ENCODE measurements at places on chromosomes 7 and 10.

GRCh38 chr7:148709014-148709413, 10.3 kb downstream of the CUL1 start:
- no peak for DNase-seq

GRCh38 chr7:72781631-72782030, 46.4 kb downstream of the TYW1B start:
- no peak for DNase-seq

DNA sequence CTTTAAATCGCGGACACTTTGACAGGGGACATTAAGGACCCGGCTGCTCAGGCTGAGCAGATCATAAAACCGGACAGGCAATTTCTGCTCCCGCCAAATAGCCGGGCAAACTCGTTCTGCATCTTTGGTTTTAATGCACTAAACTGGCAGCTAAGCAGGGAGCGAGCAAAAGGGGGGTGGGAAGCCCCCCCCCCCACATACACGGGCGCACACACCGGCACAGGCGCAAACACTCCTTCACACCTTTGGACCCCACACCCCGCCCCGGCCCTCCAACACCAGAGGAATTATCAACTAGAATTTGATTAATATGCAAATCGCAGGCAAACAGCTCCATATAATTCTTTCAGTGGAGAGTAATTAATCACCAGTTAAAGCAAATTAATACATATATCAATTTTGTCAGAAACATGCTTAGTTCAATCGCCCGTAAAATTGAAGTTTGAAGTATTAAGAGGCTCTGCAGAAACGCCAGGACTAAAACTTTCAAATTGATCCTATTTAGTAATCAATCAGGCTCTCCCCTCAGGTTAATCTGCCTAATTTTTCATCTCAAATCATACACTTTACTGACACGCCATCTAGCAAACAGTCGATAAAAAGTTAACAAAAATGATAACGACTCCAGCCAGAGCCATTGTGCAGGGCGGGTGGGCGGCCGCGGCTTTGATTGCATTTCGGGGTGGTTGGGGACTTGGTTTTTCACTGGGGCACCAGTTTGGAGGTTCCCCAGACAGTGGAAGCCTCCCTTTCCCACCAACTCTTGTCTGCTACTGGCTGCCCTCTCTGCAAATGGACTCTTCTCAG, 9.9 kb downstream of the LBX1 start:
- no peak for DNase-seq

DNA sequence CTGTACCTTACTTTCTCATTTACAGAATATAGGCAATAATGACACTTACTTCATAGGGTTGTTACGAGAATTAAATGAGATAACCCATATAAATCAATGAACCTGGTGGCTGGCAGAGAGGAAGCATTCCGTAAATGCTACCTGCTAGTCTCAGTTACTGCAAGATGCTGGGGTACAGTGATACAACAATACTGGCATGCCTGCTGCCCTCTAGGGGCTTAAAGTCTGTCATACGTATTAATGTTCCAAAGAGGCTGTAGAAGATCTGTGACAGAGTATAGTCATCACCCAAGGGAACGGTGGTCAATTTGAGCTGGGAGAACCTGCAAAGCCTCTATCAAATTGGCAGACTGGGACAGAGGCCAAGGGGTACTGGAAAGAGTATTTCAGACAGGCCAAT, 421.5 kb downstream of the GPAM start:
- DNase-seq, result no peak

DNA sequence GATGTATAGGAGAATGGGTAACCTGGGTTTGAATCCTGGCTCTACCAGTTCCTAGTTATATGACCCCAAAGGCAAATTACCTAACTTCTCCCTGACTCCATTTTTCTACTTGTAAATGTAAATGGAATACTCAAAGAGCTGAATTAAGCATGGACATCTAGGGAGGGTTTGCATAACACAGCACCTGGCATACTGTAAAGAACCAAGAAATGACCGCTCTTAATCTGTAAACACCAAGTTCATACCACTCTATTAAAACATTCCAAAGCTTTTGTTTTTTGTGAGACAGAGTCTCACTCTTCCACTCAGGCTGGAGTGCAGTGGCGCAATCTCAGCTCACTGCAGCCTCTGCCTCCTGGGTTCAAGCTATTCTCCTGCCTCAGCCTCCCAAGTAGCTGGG, 19.6 kb downstream of the MPP7 start:
- no peak for DNase-seq

DNA sequence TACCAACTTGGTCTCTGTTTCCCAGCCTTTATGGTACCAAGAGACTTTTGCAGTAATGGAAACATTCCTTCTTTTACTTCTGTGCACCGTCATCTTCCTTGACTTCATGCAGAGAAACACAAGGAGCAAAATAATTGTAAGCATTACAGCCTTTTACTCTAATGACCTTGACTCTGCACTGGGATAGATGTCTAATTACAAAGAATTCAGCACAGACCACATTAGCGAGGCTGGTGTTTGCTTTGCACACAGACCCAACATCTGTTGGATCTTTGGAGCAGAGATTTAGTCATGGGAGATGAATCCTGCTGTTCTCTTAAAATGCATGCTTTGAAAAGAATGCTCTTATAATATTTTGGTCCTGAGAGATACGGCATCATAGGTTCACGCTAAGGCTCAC, 261.6 kb downstream of the TWIST1 start:
- no peak for DNase-seq

DNA sequence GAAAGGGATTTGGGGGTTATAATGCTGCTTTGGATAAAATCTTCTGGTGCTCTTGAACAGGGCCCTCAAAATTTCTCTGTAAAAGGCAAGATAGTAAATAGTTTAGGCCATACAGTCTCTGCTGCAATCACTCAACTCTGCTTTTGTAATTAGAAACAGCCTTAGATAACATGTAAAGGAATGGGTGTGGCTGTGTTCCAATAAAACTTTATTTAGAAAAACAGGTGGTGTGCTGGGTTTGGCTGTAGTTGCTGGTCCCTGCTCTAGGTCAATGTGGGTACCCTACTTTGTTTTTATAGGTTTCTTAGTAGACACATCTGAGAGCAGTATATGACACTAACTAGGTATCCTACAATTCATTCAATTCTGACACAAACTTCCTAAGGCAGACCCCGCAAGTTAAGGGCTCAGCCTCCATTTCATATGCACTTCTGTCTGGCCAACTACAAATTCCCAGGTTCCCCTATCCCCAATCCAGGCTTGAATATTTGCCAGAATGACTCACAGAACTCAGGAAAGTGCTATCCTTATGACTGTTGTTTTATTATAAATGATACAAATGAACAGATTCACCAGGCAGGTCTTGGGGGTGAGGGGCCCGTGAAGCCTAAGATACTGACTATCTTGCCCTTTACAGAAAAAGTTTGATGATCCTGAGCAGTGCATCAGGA, 349.9 kb downstream of the RPS24 start:
- no peak for DNase-seq

DNA sequence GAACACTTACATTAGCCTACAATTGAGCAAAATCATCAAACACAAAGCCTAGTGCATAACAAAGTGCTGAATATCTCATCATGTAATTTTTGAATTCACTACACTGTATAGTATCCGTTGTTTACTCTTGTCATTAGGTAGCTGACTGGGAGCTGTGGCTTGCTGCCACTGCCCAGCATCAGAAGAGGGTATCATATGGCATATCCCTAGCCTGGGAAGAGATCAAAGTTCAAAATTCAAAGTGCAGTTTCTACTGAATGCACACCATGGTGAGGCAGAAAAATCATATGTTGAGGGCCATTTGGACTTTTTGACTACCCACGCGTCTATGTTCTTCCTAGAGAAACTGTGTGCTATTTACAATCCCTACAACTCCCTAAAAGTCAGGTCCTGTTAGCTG, 7.5 kb upstream of the ZC3HAV1 start:
- DNase-seq, result no peak

GRCh38 chr7:80848841-80849240, 70.0 kb downstream of the SEMA3C start:
- DNase-seq, result no peak

GRCh38 chr10:22698941-22699440, 15.4 kb downstream of the PIP4K2A start:
- DNase-seq, result no peak

- DNase-seq, result no peak
Measured at GRCh38 chr10:105745596-105746148, 1104.6 kb downstream of the SORCS3 start.

DNA sequence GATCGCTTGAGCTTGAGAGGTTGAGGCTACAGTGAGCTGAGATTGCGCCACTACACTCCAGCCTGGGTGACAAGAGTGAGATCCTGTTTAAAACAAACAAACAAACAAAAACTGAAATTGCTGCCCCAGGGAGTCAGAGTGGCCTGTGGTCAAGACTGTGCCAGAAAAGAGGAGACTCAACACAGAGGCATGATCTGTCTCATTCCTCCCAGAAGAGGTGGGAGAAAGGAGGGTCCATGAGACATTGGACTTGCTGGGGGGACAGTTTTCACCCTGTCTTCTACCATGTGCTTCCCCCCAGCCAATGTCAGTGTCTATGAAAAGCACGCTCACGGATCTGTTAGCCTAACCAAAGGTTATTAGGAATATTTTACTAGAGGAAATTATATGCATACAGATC, 3.2 kb downstream of the ZNF853 start:
- DNase-seq, result no peak

- no peak for DNase-seq
Measured at GRCh38 chr7:47477191-47478016, 104.5 kb downstream of the TNS3 start.

DNA sequence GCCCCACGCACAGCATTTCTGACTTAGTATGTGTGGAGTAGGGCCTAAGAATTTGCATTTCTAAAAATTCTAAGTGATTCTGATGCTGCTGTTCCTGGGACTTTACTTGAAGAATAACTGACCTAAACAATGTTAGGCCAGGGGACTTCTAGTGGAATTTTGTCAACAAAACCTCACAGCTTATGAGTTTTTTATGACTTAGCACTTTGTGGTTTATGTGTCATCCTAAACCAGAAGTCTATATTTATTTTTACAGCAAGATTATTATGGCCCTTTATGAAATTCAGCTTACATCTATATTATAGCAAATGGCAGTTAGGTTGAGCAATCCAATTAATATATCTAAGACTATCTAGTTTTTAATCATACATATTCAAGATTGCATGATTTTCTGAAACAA, 24.6 kb upstream of the BET1 start:
- no peak for DNase-seq

DNA sequence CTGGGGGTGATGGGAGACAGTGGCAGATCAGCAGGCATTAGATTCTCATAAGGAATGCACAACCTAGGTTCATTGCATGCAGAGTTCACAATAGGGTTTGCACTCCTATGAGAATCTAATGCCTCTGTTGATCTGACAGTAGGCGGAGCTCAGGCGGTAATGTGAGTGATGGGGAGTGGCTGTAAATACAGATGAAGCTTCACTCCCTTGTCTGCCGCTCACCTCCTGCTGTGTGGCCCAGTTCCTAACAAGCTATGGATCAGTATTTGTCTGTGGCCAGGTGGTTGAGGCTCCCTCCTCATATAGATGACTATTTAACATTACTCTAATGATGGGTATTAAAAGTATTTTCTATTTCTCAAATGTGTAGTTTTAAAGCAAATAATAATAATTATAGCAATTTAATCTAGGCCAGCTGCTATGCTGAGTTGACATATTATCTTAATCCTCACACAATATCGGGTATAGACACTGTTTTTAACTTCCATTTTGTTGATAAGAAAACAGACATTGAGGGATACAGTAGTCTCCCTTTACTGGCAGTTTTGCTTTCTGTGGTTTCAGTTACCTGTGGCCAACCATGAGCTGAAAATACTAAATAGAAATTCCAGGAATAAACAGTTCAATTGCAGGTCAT, 39.9 kb downstream of the KIF20B start:
- DNase-seq, result no peak

GRCh38 chr7:95296456-95296855, 27.9 kb downstream of the PON1 start:
- no peak for DNase-seq

DNA sequence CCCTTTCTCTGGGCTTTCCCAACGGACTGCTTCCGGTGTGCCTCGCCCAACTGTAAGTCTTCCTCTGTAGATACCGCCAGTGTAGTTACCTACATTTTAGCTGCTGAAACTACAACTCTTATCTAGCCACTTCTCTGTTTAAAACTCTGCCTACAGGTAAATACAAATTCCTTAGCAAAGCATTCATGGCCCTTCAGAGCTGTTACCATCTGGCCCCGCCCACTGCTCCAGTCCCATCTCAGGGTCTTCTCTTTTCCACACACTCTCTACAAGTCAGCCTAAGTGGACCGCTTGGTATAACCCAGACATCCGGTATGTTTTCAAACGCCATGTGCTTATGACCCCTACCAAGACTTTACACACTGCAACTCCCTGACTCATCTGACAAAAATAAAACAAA, 41.0 kb upstream of the LAMB4 start:
- no peak for DNase-seq

All from tibial artery (tissue), 4 donors.